ENCODE measurements at places on chromosomes 5 and 9.

DNA sequence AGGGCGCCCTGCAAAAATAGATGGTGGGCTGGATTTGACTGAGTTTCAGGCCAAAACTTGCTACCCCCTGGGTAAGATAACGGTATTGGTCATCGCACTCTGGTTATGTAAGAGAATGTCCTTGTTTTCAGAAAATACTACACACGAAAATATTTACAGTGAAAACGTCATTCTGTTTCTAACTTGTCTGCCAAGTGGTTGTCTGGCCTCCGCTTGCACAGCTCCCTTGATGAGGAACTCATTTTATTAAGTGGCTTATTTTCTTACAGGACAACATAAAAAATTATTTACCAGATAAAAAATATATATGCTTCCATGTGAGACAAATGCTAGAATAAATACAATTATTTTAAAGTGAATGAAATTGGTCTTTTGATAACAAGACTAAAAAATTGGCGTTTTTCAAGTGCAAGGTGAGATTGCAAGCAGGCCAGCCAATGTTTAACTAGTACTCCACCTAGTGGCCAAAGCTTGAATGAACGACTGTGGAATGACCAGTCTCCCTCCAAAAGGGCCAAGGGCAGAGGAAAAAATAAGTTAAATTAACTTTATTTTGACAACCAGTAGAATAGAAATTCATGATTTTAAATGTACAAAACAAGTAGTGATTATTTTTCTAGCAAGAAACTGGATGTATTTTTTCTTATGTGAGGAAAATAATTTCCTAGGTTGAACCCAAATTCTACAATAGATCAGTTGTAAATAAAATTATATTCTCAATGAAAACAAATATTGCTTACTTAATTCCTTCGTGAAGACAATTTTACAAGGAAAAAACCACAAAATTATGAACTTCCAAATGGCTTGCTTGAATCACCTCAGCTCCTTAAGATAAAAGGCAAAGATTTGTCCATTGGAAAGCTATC, 93.2 kb downstream of the ZFAND5 start:
- ATAC-seq: peak; percentile 48

DNA sequence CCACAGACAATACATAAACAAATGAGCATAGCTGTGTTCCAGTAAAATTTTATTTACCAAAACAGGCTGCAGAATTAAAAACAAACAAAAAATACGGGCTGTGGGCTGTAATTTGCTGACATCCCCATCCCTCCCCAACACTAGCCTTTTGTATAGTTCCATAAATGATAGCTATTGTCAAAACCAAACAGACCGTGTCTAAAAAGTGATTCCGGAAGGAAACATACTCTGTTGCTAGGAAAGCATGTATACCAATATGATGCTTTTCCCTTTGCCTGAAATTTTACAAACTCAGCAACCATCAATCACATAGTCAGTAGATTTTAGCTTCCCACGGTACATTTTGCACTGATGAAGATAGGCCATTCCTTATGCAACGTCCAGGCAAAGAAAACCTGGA, 80.0 kb downstream of the TMEM215 start:
- no peak for ATAC-seq

GRCh38 chr9:128059365-128059983, 7.6 kb downstream of the NAIF1 start:
- ATAC-seq: no peak

- peak; percentile 95 for ATAC-seq
Observed at GRCh38 chr9:77909306-77909705, 122.3 kb downstream of the GNAQ start.

DNA sequence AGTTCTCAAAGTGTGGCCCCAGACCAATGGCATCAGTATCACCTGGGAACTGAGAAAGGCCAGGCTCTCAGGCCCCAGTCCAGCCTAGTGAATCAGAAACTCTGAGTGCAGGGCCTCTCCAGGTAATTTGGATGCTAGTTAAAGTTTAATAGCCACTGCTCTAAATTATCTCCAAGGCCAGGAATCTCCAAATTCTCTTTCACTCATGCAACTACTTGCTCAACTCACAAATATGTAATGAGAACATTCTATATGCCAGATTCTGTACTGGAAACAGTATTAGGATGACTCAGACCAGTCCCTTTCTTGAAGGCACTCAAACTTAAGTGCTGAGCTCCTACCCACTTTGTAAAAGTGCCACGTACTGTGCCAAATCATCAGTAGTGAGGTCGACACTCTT, 84.6 kb downstream of the PAPPA start:
- ATAC-seq: no peak

GRCh38 chr5:79535477-79536192, 21.7 kb upstream of the HOMER1 start:
- no peak for ATAC-seq

DNA sequence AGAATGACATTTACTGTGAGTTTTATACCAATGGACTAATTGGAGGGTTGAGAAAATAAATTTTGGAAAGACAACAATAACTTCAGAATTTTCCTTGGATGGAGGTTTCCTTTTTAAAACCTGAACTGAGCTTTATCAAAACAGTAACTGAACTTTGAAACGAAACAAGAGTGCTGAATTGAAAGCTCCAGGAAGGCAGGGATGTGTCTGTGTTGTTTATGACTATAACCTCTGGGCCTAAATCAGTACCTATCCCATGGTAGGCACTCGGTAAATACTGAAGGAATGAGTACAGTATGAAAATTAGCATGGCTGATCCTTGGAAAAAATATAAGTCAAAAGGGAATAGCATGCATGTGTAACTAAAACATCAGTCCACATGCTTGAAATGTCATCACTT, 93.9 kb downstream of the GHR start:
- ATAC-seq: no peak

DNA sequence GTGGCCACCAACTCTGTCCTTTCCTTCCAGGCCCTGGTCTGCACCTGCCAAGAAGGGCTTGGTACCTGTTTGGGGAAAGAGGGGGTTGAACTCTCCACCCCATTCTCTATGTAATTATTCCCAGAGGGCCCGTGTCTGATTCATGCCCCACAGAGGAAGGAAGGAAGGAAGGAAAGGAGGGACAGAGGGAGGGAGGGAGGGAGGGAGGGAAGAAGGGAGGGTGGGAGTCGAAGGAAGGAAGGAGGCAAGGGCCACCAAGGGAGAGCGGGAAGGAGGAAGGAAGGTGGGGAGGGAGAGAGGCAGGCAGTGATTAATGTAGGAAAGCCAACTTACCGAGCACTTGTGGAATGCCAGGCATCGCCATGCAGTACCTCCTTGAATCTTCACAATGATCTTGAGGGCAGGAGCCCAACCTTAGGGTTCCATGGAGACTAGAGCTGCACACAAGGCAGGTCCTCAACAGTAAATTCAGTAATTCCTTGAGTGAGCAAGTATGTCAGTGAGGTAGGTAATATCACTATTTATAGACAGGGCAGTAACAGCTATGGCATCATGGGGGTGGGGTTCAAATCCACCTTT, 75.8 kb downstream of the FGF18 start:
- ATAC-seq: no peak

Measured in activated T-helper 17 cell treated with anti-CD3 and anti-CD28 coated beads, Interleukin-2, amount 50 U/mL, for 72 hours (primary cell).